ENCODE measurements at places on chromosomes 3 and 15.

- DNase-seq: no peak
Measured at GRCh38 chr3:39428745-39429201, 22.3 kb downstream of the RPSA start.

- no peak for DNase-seq
Measured at GRCh38 chr3:55884066-55884465, 397.0 kb upstream of the WNT5A start.

DNA sequence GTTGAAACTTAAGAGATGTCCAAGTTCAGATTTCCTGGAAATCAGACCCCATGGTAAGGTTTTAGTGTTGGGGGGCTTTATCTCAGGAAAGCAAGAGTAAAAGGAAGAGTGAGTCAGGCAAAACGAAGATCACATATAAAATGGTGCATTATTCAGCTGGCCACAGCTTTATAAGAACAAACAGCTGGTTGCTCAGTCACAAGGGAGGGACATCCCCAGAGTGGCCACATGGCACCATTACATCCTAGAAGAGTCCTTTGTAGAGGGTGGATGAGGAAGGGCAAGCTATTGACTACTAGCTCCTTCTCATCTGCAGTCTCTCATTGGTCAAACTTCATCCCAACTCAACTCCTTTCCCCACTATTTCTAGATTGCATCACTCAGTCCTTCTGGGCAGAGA is 68.3 kb upstream of the COL8A1 start:
- DNase-seq: no peak

DNA sequence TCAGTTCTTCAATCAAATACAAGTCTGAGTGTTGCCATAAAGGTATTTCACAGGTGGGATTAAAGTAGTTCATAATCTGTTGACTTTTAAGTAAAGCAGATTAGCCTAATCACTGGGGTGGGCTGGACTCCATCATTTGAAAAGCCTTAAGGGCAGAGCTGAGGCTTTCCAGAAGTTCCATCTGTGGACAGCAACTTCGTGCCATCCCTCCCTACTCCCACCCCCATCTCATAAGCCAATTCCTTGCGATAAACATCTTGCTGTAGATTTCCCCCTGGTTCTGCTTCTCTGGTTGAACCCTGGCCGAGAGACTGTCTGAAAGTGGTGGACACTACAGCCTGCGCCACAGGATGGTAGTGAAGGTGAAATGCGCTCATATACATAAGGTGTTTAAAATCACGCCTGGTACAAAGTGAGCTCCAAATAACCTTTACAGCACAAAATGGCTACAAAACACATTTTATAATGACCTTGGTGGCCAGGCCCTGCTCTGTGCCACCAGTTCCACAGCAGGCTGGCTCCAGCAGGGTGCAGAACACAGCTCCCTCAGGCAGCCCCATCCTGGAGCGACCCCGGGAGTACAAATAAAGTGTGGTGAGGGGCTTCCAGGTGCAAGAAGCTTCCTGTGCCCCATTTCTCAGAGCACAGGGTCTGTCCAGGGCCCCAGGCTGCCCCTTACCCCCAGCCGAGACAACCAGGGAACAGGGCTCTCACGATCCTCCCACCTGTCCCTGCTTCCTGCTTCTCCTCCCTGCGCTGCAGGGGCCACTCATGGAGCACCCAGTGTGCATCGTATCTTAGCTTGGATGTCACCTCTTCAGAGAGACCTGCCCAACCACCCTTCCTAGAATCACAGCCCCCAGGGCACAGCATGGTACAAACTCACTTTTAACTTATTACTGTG is 25.8 kb upstream of the GATA2 start:
- DNase-seq: no peak

DNA sequence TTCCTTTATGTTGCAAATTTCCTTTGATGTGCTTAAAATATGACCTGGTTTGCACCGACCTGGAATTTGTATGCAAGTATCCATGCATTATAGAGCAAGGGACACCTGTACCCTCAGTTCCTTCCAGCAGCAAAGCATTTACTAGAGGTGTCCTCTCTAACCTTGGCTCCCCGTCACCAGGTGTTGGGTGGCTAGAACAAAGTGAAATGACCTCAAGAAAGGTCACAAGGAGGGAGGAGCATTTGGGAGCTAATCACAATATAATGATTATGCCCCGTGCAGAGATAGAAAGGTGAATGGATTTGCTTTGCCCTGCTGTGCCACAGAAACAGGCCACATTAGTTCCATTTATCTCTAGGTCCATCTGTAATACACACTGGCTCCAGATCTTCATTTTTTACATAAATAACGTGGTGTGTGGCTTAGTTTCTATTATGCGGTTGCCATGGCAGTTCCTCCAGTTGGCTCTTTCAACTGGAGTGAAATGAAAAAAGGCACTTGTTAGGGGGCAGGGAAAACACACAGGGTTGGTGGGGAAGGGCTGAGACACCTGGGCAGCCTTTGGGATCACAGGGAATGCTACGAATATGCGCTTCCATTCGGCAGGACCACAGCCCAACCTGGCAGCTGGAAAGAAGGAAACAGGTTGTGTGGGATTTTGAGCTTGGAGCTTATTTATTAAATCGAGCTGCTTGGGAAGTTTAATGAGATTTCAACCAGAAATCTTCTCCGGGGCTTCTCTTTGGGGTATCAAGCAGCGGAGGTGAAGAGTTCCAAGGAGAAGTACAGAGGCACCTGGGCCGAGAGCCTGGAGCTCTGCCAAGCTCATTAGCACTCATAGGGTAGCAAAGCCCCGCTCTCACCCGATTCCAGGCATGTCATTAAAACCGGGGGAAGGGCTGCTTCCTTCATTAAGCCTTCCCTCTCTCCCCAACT is 233.5 kb upstream of the ST8SIA2 start:
- no peak for DNase-seq

DNA sequence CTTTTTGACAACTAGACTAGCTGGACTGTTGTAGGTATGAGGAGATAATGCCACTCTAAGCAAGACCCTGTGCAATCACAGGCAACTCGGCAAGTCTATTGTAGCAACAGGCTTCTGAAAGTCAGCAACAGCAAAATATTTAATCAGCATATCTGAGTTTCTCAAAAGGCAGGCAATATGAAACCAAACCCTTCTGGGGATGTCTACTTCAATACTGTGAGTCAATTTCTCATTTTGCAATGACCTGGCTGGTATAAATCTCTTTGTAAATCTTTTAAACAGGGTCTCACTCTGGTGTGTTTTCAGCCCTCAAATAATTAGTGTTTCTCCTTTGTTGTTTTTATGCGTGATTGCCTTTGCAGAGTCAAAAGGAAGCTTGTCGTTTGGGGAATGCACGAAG is 1044.5 kb downstream of the NTRK3 start:
- no peak for DNase-seq

GRCh38 chr3:69602112-69602511 is 137.2 kb upstream of the MITF start:
- no peak for DNase-seq

- DNase-seq: no peak
Measured at GRCh38 chr3:132354916-132355702, 37.9 kb downstream of the ACP3 start.

- DNase-seq: no peak
Measured at GRCh38 chr15:89806559-89807550, 7.8 kb downstream of the ANPEP start.

GRCh38 chr3:111864821-111865656 is 6.0 kb downstream of the PHLDB2 start:
- no peak for DNase-seq

- DNase-seq: peak; percentile 47
Measured at GRCh38 chr3:42652611-42653302, 740 bp upstream of the ZBTB47 start.

DNA sequence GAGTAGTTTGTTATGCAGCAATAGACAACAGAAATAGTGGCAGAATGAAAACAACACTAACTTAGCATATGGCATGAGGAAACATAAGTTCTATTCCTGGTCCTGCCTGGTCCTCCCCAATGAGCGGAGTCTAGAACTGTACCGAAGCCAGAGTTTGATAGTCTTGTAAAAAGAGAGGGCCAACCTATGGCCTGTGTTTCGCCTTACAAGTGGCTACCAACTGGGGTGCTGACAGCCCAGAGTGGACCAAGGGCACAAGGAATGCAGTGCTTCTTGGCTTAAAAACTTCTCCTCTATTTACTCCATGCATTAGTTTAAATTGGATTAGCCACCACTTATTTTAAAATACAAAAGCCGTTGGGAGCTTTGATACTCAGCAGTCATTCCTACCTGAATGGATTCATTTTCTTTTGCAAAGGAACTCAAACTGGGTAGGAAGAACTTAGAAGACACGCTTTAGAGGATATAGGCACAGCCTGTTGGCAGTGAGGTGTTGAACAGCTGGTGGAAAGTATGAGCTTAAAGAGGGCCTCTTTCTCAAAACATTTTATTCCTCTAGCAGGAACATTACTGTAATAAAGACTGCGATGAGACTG is 302.9 kb downstream of the PLCL2 start:
- DNase-seq: no peak

- DNase-seq: no peak
Measured at GRCh38 chr3:60079076-60079475, 1029.3 kb upstream of the CFAP20DC start.

DNA sequence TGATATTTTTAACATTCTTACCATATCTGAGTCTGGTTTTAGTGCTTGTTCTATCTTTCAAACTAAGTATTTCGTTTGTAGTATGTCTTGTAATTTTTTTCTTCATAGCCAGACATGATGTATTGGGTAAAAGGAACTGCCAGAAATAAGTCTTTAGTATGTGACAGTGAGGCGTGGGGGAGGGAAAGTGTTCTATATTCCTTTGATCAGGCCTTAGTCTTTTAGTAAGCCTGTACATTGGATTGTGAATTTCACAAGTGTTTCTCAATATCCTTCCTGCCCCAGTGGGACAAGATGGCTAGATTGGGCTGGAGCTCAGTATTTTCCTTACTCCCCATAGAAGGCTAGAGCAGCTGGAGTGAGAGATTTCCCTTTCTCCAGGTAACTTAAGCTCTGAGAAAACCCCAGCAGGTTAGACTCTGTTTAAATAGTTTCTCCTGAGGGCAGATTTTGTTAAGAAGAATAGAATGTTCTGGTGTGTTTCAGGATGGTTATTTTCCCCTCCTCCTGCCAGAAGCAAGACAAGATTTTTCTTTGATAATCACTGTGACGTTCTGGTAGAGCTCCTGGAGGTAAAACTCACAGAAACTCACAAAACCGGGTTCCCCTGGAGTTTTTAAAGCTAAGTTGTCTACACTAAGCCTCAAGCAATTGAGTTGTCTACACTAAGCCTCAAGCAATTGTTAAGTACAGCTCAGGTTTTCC is 140.7 kb upstream of the ARPP21 start:
- DNase-seq: no peak

DNA sequence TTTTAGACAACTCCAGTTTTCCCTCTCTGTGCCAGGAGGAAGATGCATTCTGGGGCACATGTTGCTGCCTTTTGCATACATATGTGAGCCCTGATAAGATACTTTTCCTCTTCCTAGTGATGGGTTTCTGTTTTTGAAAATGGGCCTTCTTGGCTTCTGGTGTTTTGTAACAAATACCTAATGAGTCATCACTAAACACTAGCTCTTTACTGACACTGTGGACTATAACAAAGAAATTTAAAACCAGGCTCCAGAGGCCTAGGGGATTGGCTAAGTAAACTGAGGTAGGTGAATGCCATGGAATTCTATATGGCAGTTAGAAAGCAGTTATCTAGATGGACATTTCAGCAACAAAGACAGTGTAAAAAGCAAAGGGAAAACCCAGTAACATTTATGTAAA is 93.4 kb upstream of the NR2E3 start:
- no peak for DNase-seq

GRCh38 chr15:72387741-72388140 is 10.4 kb upstream of the TMEM202 start:
- DNase-seq: no peak

GRCh38 chr3:124605781-124606579 is 124.3 kb upstream of the UMPS start:
- DNase-seq: no peak

GRCh38 chr15:62389885-62390790 is 225.1 kb upstream of the C2CD4B start:
- DNase-seq: peak; percentile 90

DNA sequence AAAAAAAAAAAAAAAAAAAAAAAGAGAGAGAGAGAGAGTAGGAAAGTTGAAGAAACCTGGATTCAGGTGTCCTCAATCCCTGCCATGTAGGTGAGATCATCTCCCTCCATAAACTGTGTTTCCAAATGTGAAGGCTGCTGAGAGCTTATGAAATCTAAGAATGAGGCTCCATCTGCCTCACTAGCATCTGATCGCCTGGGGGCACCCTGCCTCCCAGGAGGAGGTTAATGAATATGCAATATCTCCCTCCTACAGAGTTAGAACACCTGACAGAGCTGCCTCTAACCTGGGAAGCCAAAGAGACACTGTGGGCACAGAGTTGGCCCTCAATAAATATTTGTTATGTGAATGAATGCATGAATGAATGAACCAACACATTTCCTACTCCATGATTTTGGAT is 23.8 kb upstream of the ZNF148 start:
- DNase-seq: no peak

DNA sequence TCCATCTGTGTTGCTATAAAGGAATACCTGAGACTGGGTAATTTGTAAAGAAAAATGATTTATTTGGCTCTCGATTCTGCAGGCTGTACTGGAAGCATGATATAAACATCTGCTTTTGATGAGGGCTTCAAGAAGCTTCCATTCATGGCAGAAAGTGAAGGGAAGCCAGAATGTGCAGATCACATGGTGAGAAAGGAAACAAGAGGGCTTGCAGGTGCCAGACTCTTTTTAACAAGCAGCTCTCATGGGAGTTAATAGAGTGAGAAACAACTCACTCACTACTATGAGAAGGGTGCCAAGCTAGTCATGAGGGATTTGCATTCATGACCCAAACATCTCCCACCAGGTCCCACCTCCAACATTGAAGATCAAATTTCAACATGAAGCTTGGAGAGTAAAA is 247.2 kb downstream of the ZIC4 start:
- no peak for DNase-seq

- no peak for DNase-seq
Measured at GRCh38 chr3:53188136-53188685, 27.2 kb downstream of the PRKCD start.

DNA sequence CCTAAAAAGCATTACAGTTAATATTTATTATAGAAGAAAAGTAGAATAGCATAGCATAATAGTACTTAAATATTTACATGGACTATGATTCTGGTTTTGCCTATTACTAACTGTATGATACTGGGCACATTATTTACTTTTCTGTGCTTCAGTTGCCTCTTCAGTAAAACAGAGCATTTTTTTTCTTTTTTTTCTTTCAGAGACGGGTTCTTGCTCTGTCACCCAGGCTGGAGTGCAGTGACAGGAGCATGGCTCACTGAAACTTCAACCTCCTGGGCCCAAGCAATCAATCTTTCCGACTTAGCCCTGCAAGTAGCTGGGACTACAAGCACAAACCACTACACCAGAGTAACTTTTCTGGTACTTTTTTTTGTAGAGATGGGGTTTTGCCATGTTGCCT is 47.0 kb downstream of the GYG1 start:
- DNase-seq: no peak
